ENCODE measurements at places on chromosomes 2 and 18.
A peak's percentile ranks its signal among the peaks of the same experiment; 100 is the strongest.

- no peak for DNase-seq
Observed at GRCh38 chr2:148279216-148279615, 258.3 kb downstream of the MBD5 start.

DNA sequence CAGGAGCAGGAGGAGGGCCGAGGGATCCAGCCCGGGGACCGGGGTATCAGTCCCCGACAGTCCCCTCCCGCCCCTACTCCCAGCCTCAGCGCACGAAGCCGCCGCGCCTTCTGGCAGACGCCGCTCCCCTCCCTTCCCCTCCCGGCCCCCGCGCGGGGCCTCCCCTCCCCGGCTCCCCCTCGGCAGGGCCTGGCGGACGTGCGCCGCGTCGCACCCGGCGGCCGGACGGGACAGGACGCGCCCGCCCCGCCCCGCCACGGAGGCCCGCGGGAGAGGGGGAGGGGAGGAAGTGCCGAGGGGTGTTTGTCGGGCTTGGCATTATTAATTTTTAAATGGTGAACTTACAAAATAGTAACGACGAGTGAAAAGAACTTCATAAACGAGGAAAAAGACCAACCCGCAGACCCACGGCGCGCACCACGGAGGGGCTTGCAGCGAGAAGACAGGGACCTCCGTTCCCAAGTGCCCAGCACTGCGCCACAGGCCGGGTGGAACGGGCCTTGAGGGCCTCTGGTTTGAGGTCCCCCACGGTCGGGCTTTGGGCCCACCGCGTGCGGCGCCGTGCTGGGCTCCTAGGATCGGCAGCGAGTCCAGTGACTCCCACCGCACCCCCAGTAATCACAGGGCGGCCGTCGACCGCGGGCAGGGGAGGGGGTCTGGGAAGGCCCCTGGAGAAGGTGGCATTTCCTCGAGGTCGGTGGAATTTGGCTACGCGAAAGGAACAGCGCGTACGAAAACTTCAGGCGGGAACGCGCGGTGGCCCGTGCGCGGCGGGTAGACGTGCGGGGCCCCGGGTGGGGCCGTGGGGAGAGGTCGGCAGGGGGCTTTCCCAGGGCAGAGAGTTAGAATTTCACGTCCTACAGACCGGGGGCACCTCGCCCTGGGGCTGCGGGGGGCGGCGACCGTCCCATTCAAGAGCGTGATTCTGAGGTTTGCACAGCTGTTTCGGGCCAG is 954 bp upstream of the CTDSP1 start:
- DNase-seq = peak; percentile 46

- DNase-seq = no peak
Observed at GRCh38 chr18:67652288-67652687, 135.8 kb upstream of the DSEL start.

GRCh38 chr2:148590612-148591011 is 53.9 kb upstream of the EPC2 start:
- no peak for DNase-seq

GRCh38 chr18:76459687-76460350 is 35.2 kb downstream of the ZNF516 start:
- no peak for DNase-seq

- DNase-seq = no peak
Observed at GRCh38 chr18:48358868-48359267, 50.3 kb downstream of the ZBTB7C start.

DNA sequence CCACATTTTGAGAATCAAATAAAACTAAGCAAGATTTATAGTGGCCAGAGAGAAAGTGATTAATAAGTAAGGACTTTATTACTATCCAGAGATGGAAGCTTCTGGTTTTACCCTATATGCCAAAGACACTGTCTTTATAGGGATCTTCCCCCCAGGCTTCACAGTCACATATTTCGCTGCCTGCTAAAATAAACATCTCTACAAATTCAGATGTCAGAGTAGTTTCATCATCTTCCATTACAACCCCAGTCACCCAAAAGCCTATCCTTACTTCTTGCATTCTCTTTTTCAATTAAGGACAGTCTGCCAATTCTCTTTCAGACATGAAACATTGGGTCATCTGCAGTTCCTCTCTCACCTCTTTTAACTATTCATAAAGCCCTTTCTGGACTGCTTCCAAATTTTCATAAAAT is 28.3 kb downstream of the CREB1 start:
- no peak for DNase-seq

DNA sequence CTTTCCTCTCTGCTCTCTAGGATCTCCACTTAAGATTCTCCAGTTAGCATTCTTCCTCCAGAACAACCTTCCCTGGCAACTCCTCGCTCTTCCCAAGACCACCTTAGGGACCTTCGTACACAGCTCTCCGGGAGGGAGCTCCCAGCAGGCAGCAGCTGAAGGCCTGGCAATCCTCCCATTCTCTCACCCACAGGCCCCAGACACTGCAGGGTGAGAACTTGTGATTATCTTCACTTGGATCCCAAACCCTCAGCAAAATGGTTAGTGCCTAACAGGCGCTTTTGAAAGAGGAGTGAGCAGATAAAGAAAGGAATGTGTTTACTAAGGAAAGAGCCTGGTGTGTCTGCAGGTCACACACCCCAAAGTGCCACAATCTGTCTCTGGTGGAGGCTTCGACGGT is 83.8 kb upstream of the SNTG2 start:
- DNase-seq = no peak

- no peak for DNase-seq
Observed at GRCh38 chr2:147177071-147177857, 667.6 kb upstream of the ACVR2A start.

GRCh38 chr2:19648583-19648982 is 253.2 kb downstream of the TTC32 start:
- DNase-seq = no peak

DNA sequence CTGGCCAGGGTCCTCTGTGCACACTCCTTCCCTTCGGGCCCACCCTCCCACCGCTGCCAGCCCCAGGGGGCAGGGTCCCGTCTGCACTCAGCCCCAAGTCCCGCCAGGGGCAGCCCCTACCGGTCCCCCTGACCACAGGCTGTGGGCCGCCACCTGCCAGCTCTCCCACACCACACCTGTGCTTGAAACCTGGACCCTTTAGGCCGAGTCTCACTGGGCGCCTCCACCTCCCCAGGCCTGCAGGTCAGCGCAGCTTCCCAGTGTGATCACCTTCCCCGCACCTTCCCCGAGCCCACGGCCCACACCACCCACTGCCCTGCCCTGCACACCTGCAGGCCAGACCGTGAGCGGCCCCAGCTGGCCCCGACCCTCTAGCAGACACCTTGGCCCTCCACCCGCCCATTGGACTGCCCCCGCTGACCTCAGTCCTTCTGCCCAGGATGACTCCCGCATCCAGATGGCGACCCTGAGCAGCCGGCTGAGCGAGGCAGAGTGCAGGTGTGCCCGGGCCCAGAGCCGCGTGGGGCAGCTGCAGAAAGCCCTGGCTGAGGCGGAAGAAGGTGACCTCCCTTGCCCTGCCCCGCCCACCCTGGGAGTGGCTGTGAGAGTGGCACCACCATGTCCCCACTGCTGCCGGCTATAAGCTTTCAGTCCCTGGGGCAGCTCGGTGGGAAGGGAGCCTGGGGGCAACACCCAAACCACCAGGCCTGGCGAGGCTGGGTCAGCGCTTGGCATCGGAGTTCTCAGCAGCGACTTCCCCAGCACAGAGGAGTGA is 31.3 kb upstream of the SNED1 start:
- no peak for DNase-seq

DNA sequence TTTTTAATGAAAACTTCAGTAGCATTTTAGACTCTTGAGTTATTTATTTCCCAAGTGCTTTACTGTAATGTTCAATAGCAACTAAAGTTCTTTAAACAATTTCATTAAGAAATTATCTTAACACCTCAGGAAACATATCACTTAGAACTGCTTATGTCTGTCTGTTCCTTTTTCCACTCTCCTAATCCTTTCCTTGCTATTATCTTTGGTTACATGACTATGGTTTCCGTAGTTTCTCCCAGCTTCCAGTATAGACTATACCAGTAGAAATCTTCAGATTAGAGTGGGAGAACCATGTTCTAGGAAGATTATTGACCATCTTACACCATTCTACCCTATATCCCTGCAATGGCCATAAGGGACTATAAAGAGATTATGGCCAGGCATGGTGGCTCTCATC is 280.0 kb downstream of the EXOC6B start:
- no peak for DNase-seq

GRCh38 chr2:176446718-176447414 is 177.6 kb downstream of the MTX2 start:
- DNase-seq = no peak

GRCh38 chr2:54077088-54077900 is 38.1 kb upstream of the ACYP2 start:
- DNase-seq = no peak

DNA sequence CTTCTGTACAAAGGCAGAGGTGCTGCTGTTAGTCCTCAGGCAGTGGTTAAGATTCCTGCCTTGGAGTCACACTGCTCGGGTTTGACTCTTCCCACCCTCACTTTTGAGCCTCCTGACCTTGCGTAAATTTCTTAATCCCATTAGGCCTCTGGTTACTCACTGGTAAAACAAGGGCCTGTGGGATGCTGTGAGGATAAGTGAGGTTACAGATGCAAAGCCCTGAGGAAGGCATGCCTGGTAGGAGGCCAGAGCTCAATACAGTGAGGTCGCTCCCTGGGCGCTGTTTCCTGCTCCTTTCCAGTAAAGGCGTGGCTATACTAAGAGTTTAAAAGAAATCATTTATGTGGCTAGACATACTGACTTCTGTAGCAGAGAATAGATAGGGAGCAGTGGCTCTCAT is 127.5 kb upstream of the TMEM200C start:
- DNase-seq = no peak

- no peak for DNase-seq
Observed at GRCh38 chr2:199228887-199229819, 228.6 kb downstream of the SATB2 start.

GRCh38 chr18:27778441-27778840 is 398.5 kb downstream of the CDH2 start:
- DNase-seq = no peak

- DNase-seq = no peak
Observed at GRCh38 chr2:188130317-188130716, 161.4 kb upstream of the GULP1 start.

DNA sequence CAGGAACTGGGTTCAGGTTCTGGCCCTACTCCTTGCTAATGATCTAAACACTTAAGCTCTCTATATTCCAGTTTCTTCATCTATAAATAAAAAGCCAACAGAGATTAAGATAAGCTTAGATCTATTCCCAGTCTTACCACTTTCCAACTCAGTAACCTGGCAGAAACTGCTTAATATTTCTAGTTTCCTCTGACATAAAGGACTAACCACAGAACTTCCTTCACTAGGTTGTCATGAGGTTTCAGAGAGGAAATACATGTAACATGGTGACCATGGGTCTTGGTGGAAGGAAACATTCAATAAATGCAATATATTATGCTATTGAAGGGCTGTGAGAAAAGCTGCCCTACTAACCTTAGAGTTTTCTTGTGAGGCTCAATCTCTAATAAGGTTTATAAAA is 114.4 kb upstream of the PDE1A start:
- DNase-seq = no peak

- no peak for DNase-seq
Observed at GRCh38 chr2:157169889-157170288, 87.6 kb upstream of the GALNT5 start.

DNA sequence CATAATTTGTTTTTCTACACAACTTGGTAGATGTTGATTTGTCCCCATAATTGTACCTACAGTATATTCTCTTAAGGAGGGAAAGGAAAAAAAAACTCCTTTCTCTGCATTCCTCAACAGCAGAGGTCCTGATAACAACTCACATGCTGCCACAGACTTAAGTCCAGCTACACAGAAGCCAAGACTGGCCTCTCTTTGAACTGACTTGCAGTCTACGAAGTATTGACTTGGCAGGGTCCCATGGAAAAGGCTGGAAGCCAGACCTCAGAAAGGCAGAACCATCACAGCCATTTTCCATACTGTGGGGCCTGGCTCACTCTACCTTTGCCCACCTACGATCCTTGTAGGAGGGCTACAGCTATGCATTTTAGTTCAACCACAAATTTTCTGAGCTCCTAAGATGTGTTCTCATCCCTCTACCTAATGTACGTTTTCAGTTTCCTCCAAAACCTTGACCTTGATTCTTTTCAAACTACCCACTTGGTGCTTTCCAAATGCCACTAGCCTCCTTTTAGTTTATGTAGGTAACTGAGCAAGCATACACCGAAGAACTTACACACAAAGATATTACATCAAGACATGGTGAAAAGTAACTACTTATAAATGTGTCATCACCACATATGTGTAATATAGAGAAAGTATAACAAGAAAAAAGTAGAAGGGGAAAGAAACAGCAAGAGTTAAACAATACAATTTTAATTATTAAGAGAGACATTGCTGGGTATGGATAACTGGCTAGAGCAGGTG is 12.2 kb downstream of the LONRF2 start:
- DNase-seq = no peak

DNA sequence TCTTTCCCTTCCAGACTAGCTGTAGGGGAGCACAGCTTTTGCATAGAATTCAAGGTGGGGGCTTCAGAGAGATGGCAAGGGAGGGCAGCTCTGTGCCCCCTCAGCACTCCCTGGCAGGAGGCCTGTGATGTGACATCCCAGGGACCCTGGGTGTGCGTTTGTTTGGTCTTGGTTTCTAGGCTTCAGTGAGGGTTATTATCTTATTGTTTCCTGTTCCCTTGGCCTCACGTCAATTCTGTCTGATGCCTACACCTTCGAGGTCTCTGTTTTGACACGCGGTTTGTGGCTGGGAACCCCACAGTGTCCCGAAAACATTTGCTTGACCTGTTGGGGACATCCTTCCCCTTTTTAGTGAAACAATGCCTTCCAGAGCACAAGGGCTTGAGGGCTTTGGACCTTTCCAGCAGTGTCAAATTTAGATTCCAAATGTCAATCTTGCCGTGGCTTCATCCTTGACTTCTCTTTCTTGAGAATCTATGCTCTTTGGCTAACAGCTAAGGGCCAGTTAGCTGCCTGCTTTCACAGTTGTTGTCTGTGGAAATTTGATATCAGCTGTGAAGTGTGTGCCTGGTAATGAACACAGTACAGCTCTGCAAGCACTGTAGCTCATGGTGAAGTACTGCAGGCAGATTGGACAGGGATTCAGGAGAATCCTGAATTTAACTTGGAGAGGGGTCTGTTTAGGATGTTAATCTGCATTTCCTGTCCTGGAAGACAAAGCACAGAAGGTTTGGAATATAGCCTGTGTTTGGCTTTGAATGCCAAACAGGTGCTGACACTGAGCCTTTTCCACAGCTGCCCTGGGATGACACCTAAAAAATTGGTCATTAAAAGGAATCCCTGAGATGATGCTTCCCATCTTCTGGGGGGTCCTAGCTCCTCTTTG is 108.2 kb upstream of the CXCR4 start:
- peak; percentile 26 for DNase-seq

DNA sequence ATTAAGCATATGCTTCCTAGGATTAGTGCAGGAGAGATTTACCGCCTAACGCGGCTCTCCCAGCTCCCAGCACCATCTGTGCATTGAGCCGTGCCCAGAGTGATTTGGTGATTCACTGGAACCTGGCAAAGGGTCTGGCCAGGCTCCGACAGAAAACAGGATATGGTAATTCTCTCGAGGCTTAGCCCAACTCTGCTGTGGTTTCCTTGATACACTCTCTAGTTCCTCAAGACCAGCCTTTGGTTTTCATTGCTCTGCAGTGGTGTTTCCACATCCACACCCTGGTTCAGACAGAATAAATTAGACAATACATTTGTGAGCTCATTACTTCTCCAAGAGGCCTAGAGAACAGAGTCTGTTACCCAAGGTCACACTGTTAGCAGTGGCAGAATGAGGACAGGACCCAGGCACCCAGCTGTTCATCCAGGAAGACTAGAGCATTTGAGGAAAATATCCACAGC is 23.0 kb upstream of the SMAD2 start:
- DNase-seq = no peak

Data from activated gamma-delta T cell treated with anti-CD3 and anti-CD28 coated beads, Interleukin-2, amount 50 U/mL, for 16 hours (primary cell).